ENCODE measurements at places on chromosomes 16 and 17.

DNA sequence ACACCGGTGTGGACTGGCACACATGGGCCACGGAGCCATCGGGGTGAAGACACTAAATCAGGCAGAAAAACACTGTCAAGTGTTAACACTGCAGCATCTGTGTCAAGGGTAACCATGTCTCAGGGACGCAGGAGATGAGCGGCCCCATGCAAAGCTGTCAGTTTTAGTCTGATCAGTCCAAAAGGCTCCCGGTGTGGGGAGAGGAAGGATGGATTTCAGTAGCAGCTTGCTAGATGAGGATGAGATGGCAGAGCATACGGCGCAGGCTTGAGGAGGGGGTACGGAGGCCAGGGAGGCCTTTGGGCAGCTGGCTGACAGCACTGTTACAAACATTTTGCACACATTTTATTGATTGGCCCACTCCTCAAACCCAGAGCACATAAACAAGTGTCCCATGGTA is 98.1 kb downstream of the GNAO1 start:
- DNase-seq = no peak

- no peak for DNase-seq
These were observed 51.9 kb downstream of the COG7 start for GRCh38 chr16:23401139-23401538.

GRCh38 chr16:22625967-22626366 is 115.3 kb downstream of the NPIPB5 start:
- DNase-seq = no peak

- no peak for DNase-seq
These were observed 234.8 kb upstream of the RPL38 start for GRCh38 chr17:73968680-73969079.

DNA sequence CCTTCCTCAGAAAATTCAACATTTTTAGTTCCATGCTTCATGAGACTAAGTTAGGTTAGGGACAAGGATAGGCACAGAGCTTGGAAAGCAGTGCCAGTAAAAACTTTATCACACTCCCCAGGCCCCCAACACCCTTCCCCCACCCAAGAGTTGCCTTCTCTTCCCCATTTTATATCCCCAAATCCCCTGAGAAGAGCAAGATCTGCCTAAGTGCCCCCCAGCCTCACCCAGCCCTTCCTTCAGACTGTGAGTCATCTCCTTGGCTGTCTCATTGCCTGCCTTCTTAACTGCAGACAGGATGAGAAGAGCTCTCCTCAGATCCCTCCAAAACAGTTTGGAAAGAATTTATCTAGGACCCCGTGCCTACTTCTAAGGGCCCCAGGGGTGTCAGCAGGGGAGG is 55.8 kb downstream of the NEUROD2 start:
- no peak for DNase-seq

Measured in SK-N-DZ (cell line).